ENCODE measurements at places on chromosomes 7 and 10.

DNA sequence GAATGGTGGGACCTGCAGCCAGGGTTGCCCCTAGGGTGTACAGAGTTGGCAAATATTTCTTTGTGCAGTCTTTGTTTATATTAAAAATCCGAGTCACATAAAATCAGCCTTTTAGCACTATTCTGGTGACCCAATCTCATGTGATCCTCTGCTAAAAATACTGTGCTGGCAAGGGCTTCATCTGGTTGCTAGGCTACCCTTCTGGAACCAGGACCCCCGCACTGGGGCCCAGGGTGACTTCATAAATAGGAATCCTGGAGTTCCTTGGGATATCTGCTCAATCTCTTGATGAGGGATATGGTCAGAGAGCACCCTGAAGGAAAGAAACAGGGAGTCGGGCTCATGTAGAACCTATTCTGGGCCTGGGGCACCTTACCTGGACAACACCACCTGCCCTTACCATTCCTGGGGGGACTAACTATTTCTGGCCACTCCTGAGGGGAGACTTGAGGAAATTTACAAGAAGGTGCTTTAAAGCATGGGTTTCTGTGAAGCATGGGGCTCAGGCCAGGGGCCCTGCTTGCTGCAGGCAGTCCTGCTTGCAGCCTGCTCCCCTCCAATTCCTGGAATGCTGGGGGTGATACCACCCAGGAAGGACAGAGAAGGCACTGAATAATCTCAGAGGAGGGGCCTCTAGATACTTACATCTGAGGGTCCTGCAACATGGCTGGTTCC is 44.7 kb downstream of the SH2D4B start:
- no peak for DNase-seq

GRCh38 chr10:103824281-103824680 is 31.1 kb downstream of the SH3PXD2A start:
- DNase-seq, result no peak

DNA sequence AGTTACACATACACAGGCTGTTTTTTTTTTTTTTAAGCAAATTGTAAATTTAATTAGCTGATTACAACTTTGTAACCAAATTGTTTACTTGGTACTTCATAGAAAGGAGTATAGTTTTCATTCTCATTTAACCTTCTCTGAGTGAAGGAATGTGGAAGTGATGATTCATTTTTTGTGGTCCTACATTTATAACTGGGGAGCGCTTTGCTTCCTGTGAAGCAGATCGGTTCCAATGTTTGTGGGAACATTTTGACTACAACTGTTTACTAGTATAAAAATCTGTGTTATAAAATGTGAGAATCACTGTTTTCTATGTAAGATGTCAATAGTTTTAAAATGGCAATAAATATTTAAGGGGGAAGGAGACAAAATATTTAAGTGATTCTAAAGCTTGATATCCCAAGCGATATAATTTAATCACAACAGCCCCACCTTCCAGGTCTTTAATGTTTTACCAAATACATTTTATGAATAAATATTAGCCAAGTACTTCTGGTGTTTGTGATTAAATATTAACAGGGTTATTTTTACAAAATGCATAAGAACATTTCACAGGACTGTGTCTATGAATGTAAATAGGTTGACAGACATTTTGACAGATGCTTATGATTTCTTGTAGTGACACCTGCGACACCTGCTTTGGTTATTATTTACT is 57.1 kb downstream of the NXPH1 start:
- no peak for DNase-seq

DNA sequence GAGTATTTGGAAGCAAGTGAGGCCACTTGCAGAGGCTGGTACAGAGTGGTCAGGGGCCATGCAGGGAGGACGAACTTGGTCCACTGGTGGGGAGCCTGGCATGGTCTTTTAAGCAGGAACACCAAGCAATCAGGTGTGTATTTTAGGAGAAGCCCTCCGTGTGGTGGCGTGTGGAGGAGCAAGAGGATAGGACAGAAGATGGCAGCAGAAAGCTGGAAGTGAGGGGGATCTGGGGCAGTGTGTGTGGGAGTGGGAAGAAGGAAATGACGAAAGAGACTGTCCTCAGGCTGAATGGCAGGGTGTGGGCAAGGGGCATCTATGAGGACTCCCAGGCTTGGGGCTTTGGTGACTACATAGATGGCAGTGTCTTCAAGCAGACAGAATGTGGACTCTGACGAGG is 51.2 kb downstream of the TEX36 start:
- DNase-seq, result no peak

DNA sequence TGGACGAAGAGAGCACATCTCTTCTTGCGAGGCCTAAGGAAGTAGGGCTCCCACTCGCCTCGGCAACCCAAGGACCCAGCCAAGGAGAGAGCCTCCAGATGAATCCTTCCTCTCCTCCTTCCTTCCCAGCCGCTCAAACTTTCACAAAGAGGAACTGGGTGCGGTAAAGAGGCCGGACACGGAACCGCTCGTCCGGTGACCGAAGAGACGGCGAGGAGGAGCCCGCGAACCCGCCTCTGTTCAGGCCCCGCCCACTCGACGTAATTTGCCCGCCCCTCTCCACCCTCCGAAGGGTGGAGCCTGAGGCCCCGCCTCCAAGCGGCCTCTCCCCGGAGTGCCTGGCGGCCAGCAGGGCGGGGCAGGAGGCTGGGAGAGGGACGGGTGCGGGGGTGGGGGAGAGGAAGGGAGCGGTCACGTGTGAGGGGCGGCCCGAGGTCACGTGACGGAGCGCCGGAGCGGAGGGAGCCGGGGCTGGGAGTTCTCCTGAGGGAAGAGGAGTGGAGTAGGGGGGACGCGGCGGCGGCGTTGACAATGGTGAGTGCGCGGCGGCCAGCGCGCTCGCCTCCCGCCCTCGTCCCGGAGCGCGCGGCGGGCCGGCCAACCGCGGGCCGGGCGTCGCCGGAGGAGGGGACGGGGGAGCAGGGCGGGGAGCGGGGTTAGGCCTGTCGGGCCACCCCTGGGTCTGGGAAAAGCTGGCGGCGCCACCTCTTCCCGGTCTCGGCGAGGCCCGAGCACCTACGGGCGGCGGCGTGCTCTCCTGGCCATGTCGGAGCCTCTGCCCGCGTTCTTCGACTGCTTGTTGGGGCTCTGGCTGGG is at the start of gene VPS26A:
TSS of gene VPS26A (plus strand) at position 432 of the 816 bp plus-strand sequence. CDS start at position 532, 100 bp downstream.
- DNase-seq, result peak; percentile 98

DNA sequence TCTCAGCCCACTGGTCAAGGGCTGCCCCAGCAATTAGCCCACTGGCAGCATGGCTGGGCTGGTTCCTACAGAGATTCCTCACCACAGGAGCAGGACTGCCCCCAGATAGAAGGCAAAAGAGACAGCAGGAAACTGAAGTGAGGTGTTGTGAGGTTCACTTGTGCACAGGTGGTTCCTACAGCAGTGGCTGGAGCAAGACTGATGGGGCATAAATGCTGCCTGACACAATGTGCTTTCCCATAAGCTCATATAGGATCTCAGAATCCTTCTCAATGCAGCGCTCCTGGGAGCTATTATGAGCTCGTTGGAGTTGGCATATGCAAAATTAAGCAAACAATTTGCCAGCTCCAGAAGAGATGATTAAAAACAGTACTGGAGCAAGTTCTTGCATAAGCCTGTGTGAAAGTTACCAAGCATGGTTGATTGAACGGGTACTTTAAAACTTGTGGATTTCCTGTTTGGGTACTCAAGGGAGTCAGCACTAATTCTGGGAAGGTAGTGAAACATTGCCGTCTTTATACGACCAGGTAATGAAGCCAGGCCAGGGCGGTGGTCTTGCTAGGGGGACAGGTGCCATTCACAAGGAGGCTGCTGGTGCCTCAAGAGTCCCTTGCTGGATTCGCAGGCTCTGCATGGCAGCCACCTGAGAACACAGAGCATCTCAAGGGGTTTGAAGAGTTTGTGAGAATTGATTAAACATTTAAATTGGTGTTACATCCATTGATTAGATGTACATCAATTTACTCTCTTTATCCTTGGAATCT is 20.3 kb upstream of the PRKCQ start:
- DNase-seq, result no peak

- no peak for DNase-seq
Measured at GRCh38 chr10:87987206-87987605, 123.8 kb downstream of the PTEN start.

DNA sequence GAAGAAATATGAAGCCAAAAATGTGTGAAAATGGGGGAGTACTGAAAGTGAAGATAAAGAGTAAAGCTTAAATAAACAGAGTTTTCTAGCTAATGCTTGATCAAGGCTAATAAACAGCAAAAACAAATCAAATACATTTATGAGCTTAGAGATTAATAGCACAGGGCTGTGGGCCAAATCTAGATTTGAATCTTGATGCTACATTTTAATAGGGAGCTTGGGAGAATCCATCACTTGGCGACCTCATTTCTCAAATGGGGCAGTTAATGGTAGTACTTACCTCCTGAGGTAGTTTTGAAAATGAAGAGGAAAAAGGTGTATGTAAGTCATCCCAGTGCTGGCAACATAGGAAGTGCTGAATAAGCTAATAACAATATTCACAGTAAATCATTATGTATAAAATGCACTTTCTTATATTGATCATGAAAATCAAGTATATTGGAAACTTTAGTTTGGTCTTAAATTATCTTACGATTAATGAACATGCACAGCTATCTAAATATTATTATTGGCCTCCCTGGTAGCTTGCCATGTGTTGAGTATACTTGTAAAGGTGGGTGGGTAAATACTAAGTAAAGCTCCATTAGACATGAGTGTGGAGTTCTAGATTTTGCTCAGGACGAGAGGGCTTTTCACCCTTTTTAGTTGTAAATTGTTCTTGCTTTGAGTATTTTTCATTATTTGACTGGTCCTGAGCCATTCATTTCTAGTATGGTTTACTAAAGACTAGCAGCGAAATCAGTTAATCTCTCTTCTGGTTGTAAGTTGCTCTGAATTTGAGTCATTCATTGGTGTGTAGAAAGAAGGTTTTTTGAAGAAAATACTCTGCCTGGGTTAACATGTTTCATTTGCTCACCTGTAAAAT is 5.1 kb downstream of the BICC1 start:
- DNase-seq, result no peak

DNA sequence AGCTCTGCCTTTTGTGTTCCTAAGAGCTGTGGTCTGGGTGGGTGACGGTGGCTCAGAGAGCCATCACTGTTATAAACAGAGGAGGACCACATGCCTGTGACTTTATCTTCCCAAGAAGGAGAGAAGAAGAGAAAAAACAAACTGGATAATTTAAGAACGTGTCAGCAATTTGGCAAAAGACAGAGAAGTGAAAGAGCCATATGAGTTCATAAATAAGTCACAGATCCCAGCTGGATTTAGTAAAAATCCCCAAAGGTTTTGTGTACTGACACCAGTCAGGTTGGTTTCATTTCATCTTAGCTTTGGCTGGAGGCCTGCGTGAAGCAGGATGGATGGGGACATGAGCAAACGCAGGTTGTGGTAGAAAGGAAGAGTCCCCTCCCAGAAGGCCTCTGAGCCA is 120.7 kb downstream of the CXCL12 start:
- peak; percentile 29 for DNase-seq

DNA sequence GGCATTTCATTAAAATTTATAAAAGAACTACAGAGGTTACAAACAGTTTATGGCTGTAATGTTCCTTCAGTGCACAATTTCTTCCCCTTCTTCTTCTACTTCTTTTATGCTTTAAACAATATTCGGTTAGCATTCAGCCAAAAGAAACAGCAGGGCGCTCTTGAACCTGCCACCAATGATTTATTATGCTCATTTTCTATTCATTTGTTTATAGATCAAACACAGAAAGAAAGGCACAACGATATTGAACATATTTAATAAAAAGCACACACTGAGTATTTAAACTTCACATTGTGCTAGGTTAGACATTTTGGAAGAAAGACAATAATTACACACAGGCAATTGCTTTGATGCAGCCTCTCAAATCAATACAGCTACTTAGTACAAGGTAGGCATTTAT is 1025.8 kb upstream of the LRRN3 start:
- no peak for DNase-seq

DNA sequence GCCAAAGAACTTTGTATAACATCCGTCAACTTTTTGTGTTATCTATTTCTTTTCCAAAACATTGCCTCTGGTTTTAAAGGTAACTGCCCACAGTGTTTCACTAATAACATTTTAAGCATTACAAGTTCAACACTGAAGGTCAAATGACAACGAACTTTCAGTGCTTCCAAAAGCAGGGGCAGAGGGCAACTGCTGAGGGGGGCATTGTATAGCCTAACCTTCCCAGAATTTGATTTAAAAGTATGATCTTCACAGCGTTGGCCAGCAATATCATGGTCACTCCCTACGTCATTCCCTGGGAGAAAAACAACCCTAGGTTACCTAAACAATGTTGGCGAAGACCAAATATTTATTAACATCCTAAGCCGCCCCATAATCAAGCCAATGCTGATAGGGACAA is 2.5 kb upstream of the GOT1 start:
- DNase-seq, result no peak

GRCh38 chr10:71751515-71752224 is 21.6 kb downstream of the VSIR start:
- DNase-seq, result no peak

GRCh38 chr10:86945361-86946212 is 11.8 kb downstream of the MMRN2 start:
- DNase-seq, result no peak

- peak; percentile 53 for DNase-seq
Measured at GRCh38 chr7:30163231-30163894, 28.6 kb downstream of the MTURN start.

GRCh38 chr7:8442814-8443304 is 9.4 kb downstream of the NXPH1 start:
- peak; percentile 27 for DNase-seq

- DNase-seq, result no peak
Measured at GRCh38 chr10:11849911-11850310, 26.8 kb downstream of the PROSER2 start.

DNA sequence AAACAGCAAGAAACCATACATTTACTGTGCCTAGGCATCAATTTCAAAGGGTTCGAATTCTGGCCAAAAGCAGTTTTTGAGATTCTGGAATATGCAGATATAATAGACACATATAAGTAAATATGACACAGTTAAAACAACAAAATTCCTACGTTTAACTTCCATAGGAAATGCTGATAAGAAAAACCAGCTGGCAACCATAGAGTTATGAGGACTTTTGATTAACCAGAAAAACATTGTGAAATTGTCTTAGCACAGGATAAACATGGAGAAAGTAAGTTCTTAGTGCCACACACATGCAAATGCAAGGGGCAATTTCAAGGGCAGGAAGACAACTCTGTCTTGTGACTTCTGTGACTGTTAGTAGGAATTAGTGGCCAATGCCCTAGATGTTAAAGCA is 702.1 kb downstream of the TNS3 start:
- DNase-seq, result no peak

GRCh38 chr10:33136271-33136670 is 178.2 kb upstream of the ITGB1 start:
- DNase-seq, result no peak

DNA sequence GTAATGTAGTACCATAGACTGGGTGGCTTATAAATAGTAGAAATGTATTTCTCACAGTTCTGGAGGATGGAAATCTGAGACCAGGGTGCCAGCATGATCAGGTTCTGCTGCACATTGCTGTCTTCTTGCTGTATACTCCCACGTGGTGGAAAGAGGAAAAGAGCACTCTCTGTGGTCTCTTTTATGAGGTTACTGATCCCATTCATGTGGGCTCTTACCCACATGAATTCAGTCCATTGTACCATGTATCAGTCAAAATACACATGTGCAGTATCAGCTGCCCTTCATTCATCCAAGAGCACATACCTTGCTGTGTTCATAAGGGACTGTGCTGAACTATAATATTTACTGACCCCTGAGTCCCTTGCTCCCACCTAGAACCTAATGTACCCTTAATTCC is 17.1 kb downstream of the PNLIPRP2 start:
- no peak for DNase-seq

- peak; percentile 39 for DNase-seq
Measured at GRCh38 chr7:30027065-30027456, 559 bp upstream of the FKBP14 start.

Measured in GM06990 (cell line).